Ammon's horn (tissue), 1 donor: ENCODE measurements at places on chromosomes 1 and 21.
A peak's percentile ranks its signal among the peaks of the same experiment; 100 is the strongest.

GRCh38 chr1:118504867-118505266 is 319.8 kb upstream of the SPAG17 start:
- no peak for DNase-seq

DNA sequence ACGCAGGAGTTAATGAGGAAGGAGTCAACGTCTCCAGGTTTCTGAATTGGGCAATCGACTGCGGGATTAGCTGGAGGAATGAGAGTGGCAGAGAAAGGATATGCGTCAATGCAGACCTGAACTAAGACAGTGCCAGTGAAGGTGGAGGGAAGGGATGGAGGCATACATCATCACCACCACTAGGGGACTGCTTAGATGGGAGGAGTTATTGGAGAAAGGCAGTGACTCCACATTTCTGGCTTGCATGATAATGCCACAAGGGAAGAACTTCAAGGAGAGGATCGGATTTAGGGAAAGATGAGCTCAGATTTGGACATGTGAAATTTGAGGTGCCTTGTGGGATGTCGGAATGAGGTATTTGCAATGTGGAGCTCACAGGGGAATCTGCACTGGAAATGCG is 17.5 kb downstream of the VASH2 start:
- DNase-seq, result no peak

- peak; percentile 82 for DNase-seq
Measured at GRCh38 chr1:4801192-4801924, 146.9 kb downstream of the AJAP1 start.

DNA sequence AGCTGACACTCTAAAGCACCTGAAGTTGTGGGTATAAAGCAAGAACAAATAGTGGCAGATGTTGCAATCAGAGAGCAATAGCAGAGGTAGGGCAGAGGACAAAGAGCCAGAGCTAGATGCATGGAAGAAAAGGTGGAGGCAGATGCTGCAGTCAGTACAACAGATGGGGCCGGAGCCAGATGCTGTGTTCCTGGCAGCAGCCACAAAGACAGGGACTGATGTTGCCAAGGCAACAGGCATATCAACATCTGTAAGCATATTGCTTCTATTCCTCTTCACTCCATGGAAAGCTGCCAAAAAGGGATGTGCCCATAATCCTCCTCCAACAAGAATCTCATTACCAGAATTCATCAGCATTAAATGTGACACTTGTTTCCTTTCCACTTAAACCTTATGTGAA is 108.0 kb downstream of the TNNI3K start:
- peak; percentile 45 for DNase-seq

- DNase-seq, result peak; percentile 88
Measured at GRCh38 chr1:214123061-214123784, 135.4 kb downstream of the PROX1 start.

GRCh38 chr1:15941044-15941840 is 34.7 kb downstream of the ZBTB17 start:
- DNase-seq, result no peak

DNA sequence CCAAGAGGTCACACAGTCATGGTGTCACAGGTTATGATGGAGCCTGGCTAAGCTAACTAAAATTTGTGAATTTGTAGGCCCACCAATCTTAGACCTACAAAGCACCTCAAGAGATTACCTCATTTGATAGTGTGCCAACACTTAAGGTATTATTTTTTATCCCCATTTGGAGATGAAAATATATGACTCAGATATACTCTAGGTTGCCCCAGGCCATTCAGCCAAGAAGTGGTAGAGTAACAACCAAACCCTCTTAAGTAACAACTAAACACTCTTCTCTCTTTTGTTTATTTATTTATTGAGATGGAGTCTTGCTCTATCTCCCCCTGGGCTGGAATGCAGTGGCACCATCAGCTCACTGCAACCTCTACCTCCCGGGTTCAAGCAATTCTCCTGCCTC is 14.3 kb downstream of the NPL start:
- no peak for DNase-seq

- peak; percentile 80 for DNase-seq
Measured at GRCh38 chr1:22641906-22642636, 1.4 kb upstream of the C1QC start.

GRCh38 chr1:153387001-153387400 is 3.9 kb downstream of the S100A8 start:
- DNase-seq, result no peak

DNA sequence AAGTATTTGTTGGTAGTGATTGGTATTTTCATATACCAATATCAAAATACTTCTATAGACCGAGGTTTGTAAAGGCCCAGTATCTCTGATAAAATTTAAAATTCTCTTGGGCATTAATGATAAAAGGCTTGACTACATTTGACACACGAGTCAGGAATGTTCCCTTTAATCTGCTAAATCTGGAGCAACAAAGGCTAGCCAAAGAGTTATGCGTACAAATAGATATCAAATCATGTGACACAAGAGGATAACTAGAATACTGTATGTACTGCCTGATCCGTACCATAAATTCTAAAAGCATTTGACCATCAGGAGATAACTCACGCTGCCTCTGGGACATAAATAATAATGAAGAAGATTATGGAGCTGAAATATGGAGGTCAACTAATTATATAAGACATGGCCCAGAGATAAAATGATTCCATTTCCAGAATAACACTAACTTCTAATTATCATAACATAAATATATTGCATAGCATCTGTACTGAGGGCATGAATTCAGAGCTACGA is 64.2 kb upstream of the SH3GLB1 start:
- no peak for DNase-seq

DNA sequence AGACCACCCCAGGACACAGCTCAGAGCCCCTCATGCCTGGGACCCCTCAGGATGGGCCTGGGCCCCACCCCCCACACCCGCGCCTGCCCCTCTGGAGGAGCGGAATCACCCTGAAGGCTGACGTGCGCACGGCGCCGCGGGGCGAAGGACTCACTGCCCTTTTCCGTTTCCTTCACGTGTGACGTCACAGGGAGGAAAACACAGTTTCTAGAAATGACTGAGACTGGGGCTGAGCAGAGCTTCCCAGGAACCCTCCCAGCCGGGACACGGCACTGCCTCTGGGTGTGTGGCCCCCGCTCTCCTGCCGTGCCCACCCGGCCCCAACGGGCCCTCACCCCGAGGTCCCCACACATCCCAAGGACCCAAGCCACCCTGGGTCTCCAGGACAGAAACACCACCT is 5.4 kb upstream of the TNFRSF4 start:
- no peak for DNase-seq

GRCh38 chr1:50438945-50439344 is 15.7 kb upstream of the DMRTA2 start:
- no peak for DNase-seq

DNA sequence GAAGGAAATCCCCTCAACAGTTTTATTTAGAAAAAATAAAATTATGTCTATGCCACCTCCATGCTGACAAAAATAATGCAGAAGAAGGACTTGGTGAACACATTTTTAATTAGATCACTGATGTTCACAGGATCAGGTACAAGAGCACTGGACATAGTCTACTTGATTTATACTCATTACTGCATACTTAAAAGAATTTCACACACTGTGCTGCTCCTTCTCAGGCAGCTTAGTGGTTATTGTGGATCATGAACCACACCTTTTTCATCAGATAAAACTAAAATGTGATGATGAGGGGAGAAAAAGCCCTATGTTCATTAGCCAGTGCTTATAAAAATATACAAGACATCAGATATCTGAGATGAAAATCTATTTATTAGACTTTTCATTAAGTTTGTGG is 103.3 kb upstream of the DPH5 start:
- DNase-seq, result no peak

- DNase-seq, result no peak
Measured at GRCh38 chr1:170559166-170559565, 27.2 kb downstream of the GORAB start.

DNA sequence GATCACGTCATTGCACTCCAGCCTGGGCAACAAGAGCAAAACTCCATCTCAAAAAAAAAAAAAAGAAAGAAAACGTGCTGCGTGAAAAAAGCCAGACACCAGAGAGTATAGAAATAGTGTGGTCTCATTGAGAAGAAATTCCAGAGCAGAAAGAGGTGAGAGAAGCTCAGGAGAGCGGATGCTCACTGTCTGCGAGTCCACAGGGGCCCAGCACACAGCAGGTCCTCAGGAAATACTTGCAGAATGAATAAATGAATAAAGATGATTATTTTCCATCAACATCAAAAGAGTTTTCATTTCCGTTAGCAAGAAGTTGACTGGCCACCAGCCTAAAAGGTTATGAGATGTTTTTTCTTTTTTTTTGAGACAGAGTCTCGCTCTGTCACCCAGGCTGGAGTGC is 14.4 kb downstream of the CASP9 start:
- no peak for DNase-seq

- DNase-seq, result no peak
Measured at GRCh38 chr21:42010507-42011495, 641 bp upstream of the ZBTB21 start.

DNA sequence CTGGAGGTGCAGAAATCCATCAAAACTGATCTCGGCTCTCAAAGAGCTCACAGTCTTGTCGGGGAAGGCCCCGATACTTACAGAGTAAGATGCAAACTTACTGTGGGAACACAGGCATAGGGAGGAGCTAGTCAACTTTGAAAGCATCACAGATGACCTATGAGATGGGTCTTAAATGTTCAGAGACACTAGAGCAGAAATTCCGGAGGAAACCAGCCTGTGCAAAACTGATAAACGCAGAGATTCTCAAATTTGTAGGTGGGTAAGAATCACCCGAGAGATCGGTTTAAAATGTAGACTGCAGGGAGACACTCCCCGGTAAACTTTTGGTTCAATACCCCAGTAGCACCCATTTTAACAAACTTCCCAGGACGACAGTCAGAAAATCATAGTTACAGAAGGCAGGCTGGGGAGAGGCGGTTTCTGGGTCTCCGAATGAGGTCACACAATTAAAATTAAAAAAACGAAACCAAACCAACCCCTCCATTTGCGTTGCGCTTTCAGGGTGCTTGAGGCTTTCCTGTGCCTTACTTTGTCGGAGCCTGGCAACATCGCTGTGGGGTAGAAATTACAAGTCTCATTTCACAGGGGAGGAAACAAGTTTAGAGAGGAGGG is 755 bp upstream of the THRAP3 start:
- peak; percentile 41 for DNase-seq
